ENCODE measurements at places on chromosomes 6 and 20.

DNA sequence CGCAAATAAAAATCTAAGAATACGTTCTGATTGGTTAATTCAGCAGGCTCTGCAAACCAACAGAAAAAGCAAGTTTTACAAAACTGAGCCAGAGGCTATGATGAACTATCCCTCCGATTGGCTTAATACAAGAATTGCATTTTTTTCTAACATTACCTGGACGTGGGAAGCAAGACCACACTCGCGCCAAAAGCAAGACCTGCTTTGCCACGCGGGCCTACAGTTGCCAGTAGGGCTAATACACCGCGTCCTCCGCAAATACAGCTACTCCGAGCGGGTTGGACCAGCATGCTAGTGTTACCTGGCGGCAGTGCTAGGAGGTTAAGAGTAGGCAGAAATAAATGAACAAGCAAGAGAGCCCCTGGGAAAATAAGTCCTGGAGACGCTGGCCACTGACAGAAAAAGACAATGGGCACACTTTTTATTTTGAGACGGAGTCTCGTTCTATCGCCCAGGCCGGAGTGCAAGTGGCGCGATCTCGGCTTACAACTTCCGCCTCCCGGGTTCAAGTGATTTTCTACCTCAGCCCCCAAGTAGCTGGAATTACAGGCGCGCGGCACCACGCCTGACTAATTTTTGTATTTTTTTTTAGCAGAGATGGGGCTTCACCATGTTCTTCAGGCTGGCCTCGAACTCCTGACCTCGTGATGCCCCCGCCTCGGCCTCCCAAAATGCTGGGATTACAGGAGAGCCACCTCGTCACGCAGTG lies 131.9 kb upstream of the BTN3A2 start:
- peak; percentile 74 for DNase-seq

DNA sequence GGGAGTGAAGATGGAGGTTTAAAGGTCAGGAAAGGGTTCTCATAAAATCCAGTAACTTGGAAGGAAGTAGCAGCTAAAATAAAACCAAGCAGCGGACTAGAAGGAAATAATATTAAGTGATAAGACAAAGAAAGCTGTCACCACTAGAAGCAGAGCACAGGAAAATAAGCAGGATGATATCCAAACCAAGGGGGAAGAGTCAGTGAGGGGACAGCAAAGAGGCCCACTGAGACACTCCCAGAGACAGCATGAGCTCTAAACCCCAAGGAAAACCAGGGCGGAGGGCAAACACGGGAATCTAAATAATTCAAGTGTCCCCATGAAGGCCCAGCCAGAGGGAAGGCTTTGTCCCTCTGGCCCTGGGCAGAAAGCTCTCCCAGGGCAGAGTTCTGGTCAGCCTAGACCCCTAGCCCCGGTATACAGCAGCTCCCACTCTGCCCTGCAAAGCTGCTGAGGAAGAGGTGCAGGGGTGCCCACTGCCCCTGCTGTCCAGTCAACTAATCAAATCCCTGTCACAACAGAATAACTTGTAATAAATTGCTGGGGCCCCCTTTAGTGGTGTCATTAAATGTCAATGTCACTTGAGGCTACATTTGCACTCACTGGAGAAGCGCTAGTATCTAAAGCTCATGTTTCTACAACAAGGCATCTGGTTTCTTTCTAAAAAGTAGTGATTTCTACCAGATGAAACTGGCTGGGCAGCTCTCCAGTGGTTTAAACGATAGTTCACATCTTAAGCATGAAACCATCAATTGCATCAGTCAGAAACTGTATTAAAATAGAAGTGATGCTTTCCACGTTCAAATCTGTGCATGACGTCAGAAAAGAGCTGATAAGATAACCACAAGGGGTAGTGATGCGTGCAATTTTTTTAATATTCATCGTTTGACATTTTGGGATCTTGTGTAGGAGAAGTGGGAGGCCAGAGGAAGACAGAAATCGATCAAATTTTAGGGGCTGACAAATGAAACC lies 13.6 kb downstream of the PDE10A start:
- DNase-seq = no peak

DNA sequence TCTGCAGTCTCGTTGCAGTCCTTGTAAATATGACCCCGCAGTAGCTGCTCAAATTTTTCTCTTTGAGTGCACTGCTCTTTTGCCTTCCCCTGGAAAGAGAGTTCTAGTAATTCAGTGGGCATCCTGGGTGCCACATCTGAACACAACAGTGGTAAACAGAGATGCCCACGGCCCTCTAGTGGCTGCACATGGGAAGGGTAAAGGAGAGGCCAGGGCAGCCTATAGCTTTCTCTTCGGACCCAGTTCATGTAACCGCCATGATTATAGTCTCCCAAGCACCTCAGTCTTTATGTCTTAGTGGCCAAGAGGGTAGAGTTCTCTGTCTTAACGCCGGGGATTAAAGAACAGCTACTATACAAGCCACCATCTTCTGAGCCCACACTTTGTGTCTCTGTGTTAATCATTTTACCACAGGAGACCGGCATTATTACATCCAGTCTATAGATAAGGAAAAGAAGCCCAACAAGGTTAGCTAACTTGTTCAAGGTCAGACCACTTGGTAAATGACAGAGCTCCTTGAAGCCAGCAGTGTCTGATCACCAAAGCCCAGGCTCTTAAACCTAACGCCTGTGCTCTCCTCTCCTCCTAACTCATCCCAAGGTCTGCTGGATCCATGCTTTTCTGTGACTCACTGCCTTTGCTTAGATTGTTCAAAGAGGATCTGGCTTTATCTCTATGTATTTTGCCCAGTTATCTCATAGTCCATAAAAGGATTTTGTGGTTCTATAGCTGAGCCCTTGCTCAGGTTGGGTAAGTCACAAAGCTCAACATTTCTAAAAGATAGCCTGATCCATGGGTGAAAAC lies 81.8 kb downstream of the ISM1 start:
- peak; percentile 63 for DNase-seq

DNA sequence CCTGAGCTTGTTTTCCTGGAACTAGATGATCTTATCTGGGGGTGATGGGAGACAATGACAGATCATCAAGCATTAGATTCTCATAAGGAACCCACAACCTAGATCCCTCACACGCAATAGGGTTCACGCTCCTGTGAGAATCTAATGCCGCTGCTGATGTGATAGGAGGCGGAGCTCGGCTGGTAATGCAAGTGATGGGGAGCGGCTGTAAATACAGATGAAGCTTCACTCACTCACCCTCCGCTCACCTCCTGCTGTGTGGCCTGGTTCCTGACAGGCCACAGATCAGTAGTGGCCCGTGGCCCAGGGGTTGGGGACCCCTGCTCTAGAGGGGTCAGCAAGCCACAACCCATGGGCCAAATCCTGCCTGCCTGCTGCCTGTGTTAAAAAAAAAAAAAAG lies 435.9 kb downstream of the CD83 start:
- no peak for DNase-seq

GRCh38 chr6:15143086-15143485 lies 102.8 kb upstream of the JARID2 start:
- no peak for DNase-seq

DNA sequence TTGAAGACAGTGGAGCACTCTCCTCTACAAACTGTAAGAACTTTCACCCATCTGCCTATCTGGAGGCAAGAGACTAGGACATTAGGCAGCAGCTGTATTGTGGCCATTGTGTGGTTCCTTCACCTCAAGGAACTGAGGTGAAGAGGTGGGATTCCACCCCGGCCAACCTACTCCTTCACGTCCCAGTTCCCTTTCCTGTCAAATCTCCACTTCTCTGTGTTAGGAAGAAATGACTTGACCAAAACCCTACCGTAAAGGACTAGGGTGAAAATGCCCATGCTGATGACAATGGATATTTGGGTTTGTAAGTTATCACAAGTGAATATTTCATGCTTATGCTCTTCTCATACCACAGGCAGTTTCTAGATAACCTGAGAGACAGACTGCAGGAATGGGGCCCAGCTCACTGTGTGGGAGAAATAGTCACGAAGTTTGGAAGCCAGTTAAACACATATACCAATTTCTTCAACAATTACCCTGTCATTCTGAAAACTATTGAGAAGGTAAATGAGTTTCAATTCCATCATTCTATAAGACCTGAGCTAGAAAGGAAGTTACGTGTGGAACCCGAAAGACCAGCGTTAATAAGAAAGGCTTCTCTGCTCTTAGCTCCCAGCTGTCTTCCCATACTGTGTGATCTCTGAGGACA lies 86.6 kb downstream of the ECT2L start:
- DNase-seq = peak; percentile 23

GRCh38 chr6:39493777-39494176 lies 171.3 kb upstream of the KCNK16 start:
- no peak for DNase-seq
